BJ (cell line): ENCODE measurements at places on chromosomes 16 and 17.

- DNase-seq: no peak
Measured at GRCh38 chr16:68786685-68787418, 49.8 kb downstream of the CDH1 start.

DNA sequence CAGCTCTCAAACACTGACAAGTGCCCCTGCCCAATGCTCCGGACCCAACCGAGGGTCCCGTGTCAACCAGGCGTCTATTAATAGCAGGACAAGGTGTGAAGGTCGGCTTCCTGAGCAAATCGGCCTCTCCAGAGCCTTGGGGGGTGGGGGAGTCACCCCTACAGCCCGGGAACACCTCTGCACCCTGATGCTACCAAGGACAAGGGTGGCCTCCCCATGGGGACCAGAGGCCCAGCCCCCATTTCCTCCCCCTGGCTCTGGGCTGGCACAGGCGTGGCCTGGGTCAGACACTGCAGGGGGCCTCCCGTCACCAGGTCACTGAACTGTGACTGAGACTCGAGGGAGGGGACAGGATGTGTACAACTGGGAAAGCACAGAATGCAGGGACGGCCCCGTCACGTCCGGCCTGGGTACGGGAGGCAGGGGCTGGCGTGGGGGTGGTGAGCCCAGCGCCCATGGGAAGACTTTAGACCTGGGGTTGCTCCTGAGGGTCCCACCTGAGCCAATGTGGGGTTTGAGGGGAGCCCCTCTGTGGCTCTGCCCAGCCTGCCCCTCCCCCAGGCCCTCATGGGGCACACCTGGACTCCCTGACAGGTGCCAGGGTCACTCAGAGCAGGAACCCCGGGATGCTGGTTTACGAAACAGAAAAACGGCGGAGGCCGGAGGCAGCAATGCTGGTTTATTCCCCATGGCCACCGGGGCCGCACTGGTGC is 579 bp upstream of the CYBA start:
- DNase-seq: no peak

DNA sequence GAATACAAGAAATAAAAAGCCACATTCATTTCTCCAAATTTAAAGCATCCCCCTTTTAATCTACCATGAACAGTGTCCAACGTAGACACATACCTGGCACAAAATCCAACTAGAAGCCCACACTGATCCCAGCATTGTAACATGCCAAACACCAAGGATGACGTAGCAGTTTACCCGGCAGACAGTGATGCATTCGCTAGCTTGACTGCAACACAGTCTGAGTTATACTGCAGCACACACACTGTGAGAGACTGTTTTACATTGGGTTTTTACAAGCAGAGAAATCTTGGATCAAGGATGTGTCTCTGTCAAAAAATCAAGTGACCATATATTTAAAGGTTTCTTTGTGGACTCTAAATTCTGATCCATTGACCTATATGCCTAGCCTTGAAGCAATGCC is 74.5 kb upstream of the C17orf78 start:
- DNase-seq: no peak

GRCh38 chr17:8739097-8739496 is 5.5 kb downstream of the CCDC42 start:
- DNase-seq: no peak

DNA sequence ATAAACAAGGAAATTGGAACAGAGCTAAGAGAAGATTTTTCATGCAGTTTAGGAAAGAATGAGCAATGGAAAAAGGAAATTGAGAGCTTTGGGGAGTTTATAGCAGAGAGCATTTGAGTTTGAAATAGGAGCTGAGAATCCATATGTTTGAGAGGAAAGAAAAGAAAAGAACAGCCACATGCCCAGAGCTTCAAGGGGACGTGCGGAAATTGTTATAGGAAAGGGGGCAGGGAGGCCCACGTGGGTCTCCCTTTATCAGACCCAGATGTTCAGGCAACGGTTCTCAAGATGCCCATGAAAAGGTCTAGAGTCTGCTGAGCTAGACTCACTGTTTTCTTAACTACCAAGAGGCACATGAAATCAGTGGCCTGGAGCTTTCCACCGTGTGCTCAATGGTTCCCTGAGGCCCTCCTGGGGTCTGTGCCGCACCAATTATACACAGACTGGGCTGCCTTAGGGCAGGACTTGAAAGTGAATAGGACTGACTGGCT is 31.2 kb downstream of the CHD9 start:
- DNase-seq: no peak

- DNase-seq: no peak
Measured at GRCh38 chr16:78800523-78800922, 701.1 kb downstream of the WWOX start.

GRCh38 chr17:46045639-46046038 is 46.6 kb downstream of the STH start:
- no peak for DNase-seq

GRCh38 chr16:4075534-4075933 is 40.7 kb downstream of the ADCY9 start:
- DNase-seq: no peak

DNA sequence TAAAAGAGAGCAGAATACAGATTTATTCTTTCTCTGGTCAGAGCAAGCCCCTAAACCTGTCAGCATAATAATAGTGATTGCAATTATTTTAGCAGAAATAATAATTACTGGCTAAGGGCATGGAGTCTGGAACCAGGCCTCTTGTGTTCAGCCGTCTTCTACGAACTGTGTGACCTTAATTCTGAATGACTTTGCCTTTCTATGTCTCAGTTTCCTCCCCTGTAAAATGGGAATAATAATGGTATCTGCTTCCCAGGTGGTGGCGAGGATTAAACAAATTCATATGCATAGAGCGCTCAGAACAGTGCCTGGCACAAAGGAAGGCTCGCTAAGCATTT is 33.4 kb downstream of the RAB11FIP4 start:
- no peak for DNase-seq

GRCh38 chr16:68270353-68270752 is 6.0 kb downstream of the SLC7A6 start:
- no peak for DNase-seq

- DNase-seq: no peak
Measured at GRCh38 chr17:56109836-56110235, 43.4 kb upstream of the ANKFN1 start.

DNA sequence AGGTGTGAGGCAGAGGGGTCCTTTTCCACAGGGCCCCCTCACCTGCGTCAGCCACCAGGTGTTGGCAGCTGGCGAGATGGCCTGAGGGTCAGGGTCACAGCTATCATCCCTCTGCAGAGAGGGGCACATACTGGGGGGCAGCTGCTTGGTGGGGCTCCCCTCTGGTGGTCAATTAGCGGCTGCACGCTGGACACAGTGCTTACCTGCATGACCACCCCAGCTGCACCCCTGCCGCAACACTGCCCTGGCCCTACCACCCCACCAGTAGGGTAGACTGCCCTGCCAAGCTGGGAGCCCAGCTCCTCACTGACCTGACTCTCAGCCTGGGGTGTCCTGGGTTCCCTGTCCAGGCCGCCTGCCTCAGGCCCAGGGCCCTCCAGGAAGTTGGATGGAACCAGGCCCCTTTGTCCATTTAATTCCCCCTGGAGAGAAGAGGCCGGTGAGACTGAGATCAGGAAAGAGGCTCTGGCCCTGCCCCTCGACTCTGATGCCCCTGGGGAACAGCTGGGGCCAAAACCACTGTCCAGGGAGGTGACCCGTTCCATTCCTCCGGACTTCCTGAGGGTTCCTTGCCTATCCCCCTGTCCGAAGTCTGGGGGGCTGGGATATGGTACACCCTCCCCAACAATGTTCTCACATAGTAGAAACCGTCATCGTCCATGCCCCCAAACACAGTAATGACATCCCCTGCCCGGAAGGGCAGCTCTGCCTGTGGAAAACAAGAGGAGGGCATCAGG is 23.7 kb downstream of the TSPOAP1 start:
- no peak for DNase-seq

GRCh38 chr16:28062847-28063521 is 530 bp downstream of the GSG1L start:
- DNase-seq: no peak

GRCh38 chr17:78359321-78359996 is 418 bp downstream of the SOCS3 start:
- DNase-seq: no peak

GRCh38 chr17:14813649-14814370 is 451.3 kb downstream of the PMP22 start:
- no peak for DNase-seq

DNA sequence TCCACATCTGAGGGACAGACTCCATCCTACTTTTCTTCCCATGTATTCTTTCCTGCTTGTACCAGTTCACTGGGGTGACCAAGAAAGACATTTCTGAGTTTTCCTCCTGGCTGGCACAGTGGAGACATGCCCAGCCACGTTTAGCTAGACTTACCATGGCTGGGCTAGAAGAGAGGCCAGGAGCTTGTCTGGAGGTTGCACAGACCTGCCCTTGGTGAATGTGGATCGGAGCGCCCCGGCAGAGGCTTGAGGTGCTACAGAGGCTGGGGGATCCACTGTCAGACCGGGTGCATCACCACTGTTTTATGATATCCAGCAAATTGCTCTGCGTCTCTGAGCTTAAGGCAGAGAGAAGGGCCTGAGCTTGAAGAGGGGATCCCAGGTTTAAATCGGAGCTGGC is 3.5 kb downstream of the IL4R start:
- no peak for DNase-seq

GRCh38 chr17:41267711-41268110 is 2.5 kb downstream of the KRTAP9-6 start:
- no peak for DNase-seq
